ENCODE measurements at places on chromosomes 5 and 9.
A peak's percentile ranks its signal among the peaks of the same experiment; 100 is the strongest.

DNA sequence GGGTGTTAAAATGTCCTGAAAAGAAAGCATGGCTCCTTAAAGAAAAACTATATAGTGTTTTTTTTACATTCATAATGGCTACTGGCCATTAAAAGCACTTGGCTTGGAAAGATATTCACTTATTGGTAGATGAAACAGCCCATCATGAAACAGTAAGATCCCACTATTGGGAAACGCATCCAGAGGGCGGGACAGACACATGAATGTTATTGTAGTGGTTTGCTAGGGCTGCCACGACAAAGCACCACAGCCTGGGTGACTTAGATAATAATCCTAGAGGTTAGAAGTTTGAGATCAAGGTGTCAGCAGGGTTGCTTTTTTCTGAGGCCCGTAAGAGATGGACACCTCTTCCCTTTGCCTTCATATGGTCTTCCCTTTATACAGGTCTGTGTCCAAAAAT lies 139.4 kb upstream of the ANKH start:
- peak; percentile 11 for DNase-seq

DNA sequence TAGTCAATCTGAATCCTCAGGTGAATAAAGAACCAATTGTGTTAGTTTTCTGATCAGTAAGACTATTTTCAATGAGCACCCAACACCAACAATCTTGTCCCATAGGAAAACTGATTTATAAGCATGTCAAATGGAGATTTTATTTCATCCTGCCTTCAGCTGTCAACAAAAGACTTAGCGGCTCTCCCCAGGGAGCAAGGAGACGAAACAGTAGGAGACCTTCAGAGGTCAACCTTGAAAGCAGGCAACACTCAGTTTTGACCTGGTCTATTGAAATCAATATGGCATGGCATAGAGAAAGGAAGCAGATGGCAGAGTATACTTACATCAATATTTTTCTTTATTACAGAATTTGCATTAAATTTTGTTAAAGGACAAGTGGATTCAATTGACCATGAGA lies 34.1 kb downstream of the ZNF622 start:
- DNase-seq, result no peak

GRCh38 chr5:159338118-159338517 lies 7.8 kb upstream of the IL12B start:
- DNase-seq, result no peak

- peak; percentile 58 for DNase-seq
Measured at GRCh38 chr9:126874546-126875314, 14.3 kb downstream of the ZBTB34 start.

GRCh38 chr5:75603821-75604220 lies 7.4 kb upstream of the ANKDD1B start:
- DNase-seq, result no peak

- peak; percentile 50 for DNase-seq
Measured at GRCh38 chr5:140245341-140245740, 57.6 kb downstream of the PFDN1 start.

Measured in hematopoietic multipotent progenitor cell treated with erythropoietin and hydrocortisone succinate and interleukin-3 and kit ligand, for 4 days (in vitro differentiated cells).